Effector memory CD8-positive, alpha-beta T cell (primary cell): ENCODE measurements at places on chromosomes 2 and 18.

DNA sequence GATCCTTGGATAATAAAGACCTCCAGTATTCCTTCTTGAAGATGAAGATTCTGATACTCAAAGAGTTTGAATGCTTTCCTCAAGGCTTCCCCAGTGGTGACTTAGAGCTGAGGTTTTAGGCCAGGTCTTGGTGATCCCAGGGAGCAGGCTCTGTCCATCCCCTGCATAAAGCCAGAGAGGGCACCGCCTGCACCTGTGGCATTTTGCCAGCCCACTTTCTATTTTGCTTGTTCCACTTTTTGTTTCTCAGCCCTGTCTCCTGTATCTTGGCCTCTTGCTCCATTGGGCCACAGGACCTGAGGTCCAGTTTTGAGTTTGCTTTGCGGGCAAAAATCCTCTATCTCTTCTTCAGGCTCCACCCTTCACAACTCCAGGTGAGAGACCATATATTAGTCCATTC lies 6.7 kb upstream of the SCYGR1 start:
- no peak for DNase-seq

DNA sequence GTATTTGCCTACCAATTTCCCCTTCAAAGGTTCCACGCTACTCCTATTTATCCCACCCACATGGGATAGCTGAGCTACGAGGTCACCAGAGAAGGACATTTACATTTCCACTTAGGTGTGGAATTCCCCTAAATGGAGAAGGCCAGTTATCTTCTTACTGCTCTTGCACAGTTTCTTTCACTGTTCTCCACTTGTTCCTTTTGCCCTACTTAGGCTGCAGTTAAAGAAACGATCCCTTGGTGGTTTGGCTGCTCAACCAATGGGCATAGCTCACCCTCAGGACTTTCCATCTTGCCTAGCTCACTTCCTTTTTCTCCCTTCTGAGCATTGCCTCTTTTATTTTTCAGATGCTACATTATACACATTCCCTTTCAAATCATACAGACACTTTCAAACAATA lies 11.2 kb upstream of the NABP1 start:
- no peak for DNase-seq

- DNase-seq = no peak
Measured at GRCh38 chr2:236173036-236173728, 5.0 kb upstream of the GBX2 start.

DNA sequence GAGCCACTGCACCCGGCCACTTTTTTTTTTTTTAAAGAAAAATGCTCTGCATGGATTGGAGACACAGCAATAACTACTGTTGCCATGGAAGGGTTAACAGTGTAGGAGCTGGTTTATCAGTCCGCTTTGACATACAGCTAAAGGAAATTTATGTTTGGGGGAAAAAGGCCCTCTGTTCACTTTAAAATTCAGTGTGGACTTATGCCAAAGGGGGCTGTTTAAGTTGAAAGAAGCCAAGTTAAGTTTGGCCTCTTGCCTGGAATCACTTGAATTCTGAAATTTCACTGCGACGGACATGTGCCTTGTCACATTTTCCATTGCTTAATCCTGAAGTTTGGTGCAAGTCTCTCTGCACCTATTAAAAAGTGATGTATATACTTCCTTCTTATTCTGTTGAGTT lies 3.1 kb downstream of the KCNE4 start:
- no peak for DNase-seq

GRCh38 chr18:54351186-54351585 lies 6.5 kb downstream of the STARD6 start:
- no peak for DNase-seq

- DNase-seq = no peak
Measured at GRCh38 chr2:60886991-60887390, 5.6 kb downstream of the REL start.

GRCh38 chr18:23645568-23646175 lies 17.0 kb downstream of the ANKRD29 start:
- no peak for DNase-seq

DNA sequence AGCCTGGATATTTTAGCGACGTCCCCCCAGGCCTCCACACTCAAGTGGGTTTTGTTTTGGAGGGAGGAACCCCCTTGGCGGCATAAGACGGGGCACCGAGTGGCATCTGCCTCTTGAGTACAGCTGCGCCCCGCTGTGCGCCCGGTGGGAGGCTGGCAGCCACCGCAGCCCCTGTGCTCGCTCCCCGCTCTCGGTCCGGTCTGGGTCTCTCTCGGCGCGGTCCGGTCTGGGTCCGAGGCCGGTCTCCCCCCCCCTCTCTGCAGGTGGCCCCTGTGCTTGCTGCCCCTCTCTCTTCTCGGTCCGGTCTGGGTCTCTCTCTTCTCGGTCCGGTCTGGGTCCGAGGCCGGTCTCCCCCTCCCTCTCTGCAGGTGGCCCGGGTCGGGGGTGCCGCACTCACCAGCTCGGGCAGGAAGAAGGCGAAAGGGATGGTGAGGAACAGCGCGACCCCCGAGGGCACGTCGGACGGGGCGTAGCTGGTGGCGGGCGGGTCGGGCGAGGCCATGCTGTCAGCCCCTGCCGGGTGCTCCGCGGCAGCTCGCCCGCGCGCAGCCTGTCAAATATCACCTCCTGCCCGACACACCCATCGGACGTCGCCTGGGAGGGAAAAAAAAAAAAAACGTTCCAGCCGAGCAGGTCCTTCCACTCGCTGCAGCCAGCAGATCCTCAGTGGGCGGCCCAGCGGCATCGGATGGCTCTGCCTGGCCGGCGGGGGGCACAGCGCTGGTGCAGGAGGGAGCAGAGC lies at the start of gene MALL:
MALL (minus strand) TSS at position 532 of the 742 bp plus-strand sequence; CDS start at position 502, 30 bp downstream.
- no peak for DNase-seq

DNA sequence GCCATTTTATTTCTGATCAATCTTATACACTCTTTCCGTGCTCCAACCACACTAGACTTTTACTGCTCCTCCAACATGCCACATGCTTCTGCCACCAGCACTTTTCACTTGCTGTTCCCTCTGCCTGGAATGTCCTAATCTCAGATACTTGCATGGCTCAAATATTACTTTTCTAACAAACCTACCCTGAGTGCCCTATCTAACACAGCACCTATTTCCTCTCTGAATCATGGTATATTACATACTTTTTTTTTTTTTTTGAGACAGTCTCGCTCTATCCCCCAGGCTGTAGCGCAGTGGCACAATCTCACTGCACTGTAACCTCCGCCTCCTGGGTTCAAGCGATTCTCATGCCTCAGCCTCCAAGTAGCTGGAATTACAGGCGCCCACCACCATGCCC lies 166.3 kb upstream of the CAVIN2 start:
- DNase-seq = no peak

DNA sequence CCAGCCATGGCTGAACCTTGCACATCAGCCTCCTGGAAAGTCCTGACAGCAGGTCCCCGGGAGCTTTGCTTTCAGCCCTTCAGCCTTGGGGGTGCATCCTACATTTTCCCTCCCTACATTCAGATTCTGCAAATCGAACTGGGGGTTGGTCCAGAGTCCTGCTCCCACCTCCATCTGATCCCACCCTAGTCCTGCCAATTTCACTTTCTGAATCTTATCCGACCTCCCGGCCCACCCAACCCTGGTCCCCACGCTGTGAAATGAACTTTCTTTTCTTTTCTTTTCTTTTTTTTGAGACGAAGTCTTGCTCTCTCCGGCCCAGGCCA lies 47.8 kb upstream of the ODC1 start:
- DNase-seq = no peak

DNA sequence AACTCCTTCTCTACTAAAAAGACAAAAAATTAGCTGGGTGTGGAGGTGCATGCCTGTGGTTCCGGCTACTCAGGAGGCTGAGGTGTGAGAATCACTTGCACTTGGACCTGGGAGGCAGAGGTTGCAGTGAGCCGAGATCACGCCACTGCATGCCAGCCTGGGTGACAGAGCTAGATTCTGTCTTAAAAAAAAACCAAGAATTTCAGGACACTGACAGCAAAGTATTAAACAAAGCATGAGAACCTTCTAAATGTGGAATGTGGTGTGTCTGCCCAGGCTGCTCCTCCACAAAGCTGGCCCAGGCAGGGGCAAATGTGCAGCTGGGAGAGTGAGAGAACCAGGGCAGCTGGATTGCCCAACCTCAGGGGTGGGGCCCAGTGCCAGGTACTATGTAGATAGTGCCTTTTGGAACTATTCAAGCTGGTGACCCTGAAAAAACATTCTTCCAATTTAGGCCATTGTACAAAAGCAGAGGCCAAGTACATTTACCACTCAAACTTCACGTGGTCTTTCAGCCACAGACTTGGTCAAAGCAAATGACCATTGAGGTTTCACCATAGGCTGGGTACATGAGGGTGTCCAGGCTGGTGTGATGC lies 6.7 kb upstream of the UGT1A5 start:
- DNase-seq = no peak

DNA sequence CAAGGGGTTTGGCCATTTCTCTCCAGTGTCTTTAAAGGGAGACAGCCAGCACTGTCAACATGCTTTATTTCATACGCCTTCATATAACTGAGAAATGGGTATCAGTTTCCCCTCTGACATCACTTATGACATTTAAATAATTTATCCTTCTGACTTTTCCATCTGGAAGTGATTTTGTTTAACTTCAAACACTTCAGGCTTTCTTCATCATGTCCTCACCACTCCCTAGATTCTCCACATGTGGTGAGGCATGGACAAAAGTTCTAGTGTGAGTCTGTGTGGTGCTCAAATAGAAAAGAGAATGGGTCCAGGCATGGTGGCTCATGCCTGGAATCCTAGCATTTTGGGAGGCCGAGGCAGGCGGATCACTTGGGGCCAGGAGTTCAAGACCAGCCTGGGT lies 158.6 kb downstream of the TXNL1 start:
- no peak for DNase-seq

DNA sequence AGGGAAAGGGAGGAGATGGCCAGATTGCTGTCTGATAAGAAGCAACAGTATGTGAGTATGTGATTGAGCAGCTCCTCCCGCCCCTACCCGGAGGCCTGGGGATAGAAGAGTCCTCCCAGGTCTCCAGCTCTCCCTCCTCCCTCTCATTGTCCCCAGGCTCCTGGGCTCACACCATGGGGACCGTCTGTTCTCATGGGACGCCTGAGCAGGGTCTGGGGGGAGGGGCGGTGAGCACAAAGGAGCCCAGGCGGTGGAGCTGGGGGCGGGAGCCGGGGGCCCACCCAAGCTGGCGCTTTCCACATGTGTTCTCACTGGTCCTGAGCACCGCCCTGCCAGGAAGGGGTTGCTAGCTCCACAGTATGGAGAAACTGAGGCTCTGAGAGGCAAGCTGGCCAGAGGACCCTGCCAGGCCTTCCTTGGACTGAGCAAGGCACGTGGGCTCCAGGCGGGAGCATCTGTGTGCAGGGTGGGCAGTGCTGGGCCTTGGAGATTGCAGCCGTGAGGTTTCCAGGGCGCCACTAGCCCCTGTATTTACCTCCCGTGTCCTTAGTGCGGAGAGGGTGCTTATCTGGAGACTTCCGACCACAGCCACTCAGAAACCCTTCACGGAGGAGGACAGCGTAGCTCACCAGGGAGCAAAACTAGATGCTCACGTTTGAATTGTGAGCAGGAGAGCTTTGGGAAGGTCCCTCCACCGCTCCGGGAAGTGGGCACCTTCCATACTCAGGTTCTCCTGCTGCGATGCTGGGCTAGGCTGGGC lies 37.4 kb downstream of the PDIA6 start:
- DNase-seq = no peak

DNA sequence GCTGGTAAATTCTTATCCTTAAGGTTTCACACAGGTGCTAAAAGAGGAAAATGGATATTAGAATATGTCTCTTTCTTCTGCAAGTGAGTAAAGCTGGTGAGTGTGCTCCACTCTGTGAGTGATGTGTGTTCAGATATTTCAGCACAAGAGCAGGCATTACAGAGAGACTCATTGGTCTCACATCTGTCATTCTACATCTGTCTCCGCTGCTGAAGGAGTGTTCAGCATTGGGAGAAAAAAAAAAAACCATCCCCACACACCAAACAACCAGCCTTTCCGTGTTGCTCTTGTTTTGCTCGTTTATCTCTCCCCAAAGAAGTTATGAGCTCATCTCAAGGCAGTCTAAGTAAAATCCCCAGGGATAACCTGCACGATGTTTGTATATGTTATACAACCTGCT lies 283.9 kb upstream of the SPHKAP start:
- no peak for DNase-seq

GRCh38 chr2:157848213-157848612 lies 27.9 kb downstream of the ACVR1 start:
- DNase-seq = no peak

DNA sequence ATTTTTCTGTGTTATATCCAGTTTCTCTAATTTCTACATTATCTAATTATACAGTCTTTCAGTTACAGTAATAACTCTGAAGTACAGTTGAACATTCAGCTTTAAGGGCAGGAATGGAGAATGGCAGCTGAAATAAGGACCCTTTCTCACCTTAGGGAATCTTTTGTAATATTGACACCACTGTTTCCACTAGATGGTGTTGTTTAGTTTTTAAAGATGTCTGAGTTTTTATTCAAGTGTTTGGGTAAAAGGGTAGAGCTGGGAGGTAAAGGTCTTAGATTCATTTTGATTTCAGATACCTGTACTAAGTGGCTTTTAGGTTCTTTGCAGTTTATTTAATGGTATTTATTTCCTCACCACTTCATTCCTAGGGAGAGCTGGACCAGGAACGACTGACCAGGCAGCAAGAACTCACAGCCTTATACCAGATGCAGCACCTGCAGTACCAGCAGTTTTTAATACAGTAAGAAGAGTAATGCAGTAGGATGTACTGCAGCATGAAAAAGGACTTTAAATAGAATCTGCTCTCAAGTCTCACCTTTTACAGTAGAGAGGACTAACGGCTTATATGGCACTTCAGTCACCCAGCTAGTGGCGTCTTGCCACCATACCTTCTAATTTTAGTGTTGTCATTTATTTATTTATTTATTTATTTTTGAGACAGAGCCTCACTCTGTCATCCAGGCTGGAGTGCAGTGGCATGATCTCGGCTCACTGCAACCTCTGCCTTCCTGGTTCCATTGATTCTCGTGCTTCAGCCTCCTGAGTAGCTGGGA lies 33.2 kb upstream of the KCNJ13 start:
- no peak for DNase-seq

GRCh38 chr18:5518179-5518770 lies 25.5 kb downstream of the EPB41L3 start:
- no peak for DNase-seq

GRCh38 chr2:100791294-100791935 lies 28.5 kb upstream of the NPAS2 start:
- no peak for DNase-seq

GRCh38 chr18:55003695-55004094 lies 44.4 kb upstream of the CCDC68 start:
- DNase-seq = no peak

DNA sequence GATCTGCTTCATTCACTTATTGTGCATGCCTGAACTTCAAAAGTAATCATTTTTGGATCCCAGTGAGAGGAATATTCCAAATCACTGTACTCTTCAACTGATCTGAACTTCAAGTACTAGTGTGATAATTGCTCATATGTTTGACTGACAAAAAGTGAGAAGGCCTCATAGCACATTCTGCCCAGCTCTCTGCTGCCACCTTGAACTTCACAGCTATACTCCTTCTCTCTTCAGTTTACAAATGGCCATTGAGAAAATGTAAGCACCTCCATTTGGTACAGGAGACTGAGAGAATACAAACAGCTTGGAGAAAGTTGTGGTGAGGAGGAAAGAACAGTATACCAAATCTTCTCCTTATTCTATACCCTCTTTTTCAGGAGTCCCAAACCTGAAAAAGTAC lies 946.0 kb upstream of the CHAC2 start:
- no peak for DNase-seq

- no peak for DNase-seq
Measured at GRCh38 chr2:60793169-60793568, 37.1 kb downstream of the PAPOLG start.
